ENCODE measurements at places on chromosomes 16 and 17. TPM values are rescaled to one million over a fixed set of nuclear protein-coding genes. Genes with fewer than 3 reads are reported as not detected.

The CCDC144A gene
- total RNA-seq, result 2.1 TPM

The OMG gene
- total RNA-seq, result not detected

The SKAP1 gene
- total RNA-seq, result 54.2 TPM

The GFAP gene
- not detected for total RNA-seq

The PDILT gene
- total RNA-seq, result not detected

The SLC16A13 gene
- 6.2 TPM for total RNA-seq

The ENPP7 gene
- total RNA-seq, result not detected

The NOG gene
- total RNA-seq, result 4.5 TPM

The CORO1A gene
- total RNA-seq, result 977 TPM

The SPATA22 gene
- 0.16 TPM for total RNA-seq

The KRTAP9-2 gene
- total RNA-seq, result not detected

The CYLD gene
- 97.9 TPM for total RNA-seq

The PVALEF gene
- not detected for total RNA-seq

The C17orf50 gene
- not detected for total RNA-seq

The C16orf96 gene
- 0.20 TPM for total RNA-seq

The HOXB7 gene
- 1.4 TPM for total RNA-seq

The SLC2A4 gene
- 0.54 TPM for total RNA-seq

The SSTR5 gene
- not detected for total RNA-seq

The UMOD gene
- total RNA-seq, result not detected

The TGFB1I1 gene
- total RNA-seq, result 0.32 TPM

The GGT6 gene
- total RNA-seq, result not detected

The LRRC75A gene
- 1.5 TPM for total RNA-seq

The KRT31 gene
- not detected for total RNA-seq
